ENCODE measurements at places on chromosomes 11 and 22.

DNA sequence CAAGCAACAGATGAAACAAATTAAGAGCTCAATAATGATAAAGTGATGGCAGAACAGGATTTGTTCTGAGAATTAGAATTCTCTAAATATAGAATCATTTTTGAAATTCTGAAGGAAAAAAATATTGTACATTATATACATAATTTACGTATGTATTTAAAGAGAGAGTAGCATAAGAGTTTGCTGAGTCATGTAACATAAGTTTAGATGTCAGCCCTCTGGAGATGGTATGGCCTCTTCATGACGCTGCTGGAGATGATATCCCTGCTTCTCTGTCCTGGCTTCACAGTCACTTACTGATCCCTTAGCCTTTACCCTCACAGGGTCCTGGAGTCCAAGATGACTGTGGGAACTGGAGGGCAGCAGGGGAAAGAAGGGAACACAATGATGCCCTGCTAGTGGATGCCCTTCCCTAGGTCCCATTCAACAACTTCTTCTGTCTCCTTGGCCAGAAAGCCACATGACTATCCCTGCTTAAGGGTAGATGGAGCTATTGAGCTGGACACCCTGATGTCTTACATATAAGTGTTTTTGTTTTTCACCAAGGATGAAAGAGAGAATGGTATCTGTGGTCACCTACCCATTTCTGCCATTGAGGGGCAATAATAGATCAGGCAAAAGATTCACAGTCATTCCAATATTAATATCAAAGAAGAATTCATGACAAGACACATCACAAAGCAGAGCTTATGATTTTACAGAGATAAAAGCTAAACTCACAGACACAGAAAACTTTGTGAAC lies 753.1 kb downstream of the TBC1D22A start:
- DNase-seq, result no peak

GRCh38 chr11:73003088-73003487 lies 139.0 kb downstream of the FCHSD2 start:
- no peak for DNase-seq

DNA sequence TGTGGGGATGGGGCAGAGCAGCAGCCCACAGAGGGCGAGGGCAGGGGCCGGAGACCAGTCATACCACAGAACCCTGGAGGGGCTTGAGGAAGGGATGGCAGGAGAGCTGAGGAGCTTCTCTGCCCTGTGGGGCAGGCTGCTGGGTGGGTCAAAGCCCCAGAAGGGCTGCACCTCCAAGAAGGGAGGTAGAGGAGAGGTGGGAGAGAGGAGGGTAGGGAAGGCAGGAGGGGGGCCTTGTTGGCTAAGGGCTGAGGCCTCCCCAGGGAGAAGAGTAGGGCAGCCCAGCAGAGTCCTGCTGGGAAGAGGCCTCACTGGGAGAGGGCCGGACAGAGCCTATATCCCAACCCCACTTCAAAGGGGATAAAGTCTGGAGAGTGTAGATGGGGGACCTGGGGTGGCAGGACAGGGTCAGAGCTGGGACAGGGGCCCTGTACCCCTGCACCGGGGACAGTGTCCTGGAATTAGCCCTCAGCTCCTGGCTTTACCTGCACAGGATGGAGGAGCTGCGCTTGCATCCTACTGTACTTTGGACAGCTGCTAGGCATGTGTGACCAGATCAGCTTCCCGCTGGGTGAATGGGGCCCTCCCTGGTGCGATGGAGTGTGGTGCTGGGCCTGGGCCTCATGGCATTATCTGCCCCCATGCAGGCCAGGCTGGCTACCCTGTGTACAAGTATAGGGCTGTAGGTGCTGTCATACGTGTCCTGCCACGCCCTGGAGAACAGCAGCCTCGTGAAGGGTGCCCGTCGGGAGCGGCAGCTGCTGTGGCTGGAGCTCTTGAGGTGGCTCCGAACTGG lies 7.3 kb downstream of the DGCR6L start:
- DNase-seq, result no peak

GRCh38 chr11:105332171-105332570 lies 192.6 kb upstream of the CARD18 start:
- DNase-seq, result no peak

GRCh38 chr11:6657346-6657745 lies 1.7 kb upstream of the DCHS1 start:
- DNase-seq, result no peak

DNA sequence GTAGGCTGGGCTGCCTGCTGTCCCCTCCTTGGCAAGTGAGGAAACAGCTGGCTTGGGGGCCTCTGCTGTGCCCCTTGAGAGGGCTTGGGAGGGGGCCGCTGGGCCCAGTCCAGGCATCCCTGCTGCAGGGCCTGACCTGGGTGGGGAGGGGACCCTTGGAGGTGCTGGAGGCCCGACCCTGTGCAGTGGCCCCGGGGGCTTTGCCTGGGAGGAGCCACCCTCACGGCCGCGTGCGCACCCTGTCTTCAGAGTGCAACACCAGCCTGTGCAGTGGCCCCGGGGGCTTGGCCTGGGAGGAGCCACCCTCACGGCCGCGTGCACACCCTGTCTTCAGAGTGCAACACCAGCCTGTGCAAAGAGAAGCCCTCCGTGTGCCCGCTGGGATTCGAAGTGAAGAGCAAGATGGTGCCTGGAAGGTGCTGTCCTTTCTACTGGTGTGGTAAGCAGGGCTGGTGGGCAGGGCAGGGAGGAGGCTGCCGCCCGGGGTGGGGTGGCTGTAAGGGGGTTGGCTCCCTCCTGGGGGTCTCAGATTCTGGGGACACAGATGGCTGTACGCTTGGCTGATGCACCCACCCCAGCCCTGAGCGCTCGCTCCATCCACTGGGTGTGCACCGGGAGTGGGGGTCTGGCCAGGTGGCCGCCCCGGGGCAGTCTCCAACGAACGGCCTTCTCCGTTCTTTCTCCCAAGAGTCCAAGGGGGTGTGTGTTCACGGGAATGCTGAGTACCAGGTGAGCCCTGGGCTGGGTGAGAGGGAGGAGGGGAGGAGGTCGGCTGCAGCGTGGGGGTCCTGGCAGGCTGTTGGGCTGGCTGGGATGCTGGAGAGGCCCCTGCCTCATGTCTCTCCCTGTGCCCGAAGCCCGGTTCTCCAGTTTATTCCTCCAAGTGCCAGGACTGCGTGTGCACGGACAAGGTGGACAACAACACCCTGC lies 32.9 kb downstream of the MUC2 start:
- no peak for DNase-seq

- no peak for DNase-seq
Measured at GRCh38 chr11:117871160-117871559, 5.3 kb downstream of the FXYD6 start.

- DNase-seq, result no peak
Measured at GRCh38 chr11:108666373-108666772, 1.5 kb downstream of the DDX10 start.

DNA sequence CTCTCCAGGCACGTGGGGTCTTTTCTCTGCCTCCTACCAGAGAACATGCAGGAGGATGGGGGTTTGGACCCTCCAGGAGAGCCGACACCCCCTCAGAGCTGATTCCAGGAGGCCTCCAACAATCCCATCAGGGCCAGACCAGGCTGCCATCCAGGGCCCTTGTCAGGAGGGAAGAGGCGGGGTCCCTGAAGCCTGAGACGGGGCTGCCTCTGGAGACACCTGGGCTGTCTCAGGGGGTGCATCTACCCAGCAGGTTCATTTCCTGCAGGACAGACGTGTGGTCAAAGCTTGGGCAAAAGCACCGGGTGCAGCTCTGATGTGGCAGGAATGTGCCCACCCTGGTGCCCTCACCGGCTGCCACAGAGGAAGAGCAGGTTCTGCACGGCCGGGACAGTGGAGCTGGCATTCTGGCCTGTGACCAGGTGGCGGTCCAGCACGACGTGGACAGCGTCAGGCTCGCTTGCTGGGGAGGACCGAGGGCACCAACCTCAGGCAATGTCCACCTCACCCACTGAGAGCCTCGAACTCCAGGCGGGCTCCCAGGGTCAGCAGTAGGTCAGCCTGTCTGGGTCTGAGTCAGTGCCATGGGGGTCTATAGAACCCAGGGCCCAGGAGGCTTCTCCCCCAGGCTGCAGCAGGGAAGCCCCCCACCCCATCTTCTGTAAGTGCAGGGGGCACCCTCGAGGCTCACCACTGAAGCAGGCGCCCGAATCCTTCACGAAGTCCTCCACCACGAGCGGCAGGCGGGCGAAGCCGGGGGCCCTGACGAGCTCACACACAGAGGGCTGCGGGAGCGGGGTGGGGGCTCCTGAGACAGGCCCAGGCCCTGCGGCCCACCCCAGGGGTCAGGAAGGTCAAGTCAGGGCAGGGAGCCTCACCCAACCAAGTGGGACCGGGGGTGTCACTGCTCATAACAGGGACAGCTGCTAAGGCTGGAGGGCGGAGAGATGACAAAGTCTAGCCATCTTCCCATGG lies 6.4 kb downstream of the GATD1 start:
- DNase-seq, result no peak

GRCh38 chr11:12090061-12090591 lies 20.3 kb upstream of the MICAL2 start:
- no peak for DNase-seq

DNA sequence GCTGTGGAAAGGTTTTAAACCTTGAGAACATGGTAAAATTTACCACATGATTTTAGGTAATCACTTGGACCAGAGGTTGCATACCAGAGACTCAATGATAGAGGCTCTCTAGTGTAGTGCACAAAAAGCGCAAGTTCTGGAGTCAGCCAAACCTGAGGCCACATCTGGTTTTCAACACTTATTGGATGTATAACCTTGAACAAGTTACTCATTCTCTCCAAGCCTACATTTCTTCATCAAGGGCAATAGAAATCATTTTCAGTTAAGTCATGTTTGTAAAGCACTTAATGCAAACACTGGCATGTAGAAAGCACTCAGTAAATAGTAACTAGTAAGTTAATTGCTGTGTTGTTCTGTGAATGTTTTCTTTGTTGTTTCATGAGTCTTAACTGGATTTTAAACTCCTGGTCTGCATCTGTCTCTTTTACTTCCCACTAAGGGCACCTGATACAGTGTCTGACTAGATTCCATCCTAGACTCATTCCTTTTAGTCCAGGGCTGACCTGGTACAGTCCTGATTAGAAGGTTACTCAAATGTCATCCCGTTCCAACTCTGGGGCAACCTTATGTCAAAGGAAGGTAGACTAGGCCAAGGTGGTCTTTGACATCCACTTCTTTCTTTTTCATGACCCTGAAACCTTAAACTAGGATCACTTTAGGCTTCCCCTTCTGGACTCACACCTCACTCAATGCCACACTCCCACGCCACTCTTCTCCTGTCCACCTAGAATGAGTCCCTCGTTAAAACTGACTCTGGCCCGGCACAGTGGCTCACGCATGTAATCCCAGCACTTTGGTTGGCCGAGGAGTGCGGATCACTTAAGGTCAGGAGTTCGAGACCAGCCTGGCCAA lies 34.5 kb upstream of the EED start:
- no peak for DNase-seq

DNA sequence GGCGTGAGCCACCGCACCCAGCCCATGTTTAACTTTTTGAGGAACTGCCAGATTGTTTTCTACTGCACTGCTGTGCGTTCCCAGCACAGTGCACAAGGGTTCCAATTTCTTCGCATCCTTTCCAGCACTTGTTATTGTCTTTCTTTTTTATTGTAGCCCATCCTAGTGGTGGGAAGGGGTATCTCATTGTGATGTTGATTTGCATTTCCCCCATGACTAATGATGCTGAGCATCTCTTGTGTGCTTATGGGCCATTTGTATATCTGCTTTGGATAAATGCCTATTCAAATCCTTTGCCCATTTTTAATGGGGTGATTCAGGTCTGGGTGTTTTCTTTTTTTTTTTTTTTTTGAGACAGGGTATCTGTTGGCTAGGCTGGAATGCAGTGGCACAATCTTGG lies 36.6 kb upstream of the SYT7 start:
- no peak for DNase-seq

GRCh38 chr11:116373104-116373944 lies 399.5 kb downstream of the BUD13 start:
- no peak for DNase-seq
